ENCODE measurements at places on chromosomes 2 and 18. TPM values are rescaled to one million over a fixed set of nuclear protein-coding genes. Genes with fewer than 3 reads are reported as not detected.

B4GALT6 gene
- polyA plus RNA-seq, result not detected

FEV gene
- not detected for polyA plus RNA-seq

FBXO15 gene
- 0.90 TPM for polyA plus RNA-seq

FSHR gene
- polyA plus RNA-seq, result not detected

GPR35 gene
- polyA plus RNA-seq, result not detected

TM4SF20 gene
- polyA plus RNA-seq, result not detected

Measured in IgD-negative memory B cell (primary cell).